Endothelial cell (in vitro differentiated cells): ENCODE measurements at places on chromosomes 11 and 22.

- no peak for DNase-seq
Observed at GRCh38 chr11:115606498-115607220, 102.4 kb upstream of the CADM1 start.

- no peak for DNase-seq
Observed at GRCh38 chr11:65429724-65430405, 7.3 kb downstream of the NEAT1 start.

GRCh38 chr22:45831394-45831793 is 145.6 kb downstream of the WNT7B start:
- no peak for DNase-seq

DNA sequence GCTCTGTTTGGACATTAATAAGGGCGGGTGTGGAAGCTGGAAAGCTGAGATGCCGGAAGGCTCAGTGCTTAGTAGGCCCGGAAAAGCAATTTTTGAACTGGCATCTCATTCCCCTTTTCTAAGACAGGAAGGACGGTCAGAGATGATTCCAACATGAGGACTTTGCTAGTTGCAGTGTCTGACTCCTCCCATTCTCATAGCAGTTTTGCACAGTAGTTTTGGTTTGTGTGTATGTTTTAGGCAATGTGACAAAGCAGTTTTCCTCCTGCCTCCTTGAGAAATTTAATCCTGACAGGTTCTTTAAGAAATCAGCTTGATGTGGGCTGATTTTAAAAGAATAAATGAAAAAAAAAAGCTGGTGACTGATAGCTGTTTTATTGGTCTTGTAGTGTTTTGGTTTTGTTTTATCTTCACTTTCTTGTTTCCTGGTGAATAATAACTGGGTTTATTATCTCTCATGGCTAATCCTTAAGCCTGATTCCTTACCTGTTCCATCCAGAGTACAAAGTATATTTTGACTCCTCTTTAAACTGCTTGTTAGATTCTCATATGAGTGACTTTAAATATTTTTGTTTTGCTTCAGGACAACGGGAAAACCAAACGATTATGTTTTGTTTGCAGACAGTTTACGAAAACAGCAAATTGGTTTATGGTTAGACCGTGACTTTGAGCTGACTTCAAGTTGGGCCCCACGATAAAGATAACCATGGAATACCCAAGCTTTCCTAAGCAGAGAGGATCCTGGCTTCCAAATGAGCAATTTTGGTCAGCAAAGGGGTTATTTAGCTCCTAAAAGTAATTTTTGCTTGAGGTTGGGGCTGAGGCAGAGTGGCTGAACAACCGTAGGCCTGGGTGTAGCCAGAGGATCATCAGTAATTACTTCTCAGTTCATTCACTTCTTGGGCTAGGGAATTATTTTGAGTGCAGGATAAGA is 3.4 kb downstream of the PTPRJ start:
- no peak for DNase-seq

GRCh38 chr11:68925611-68926010 is 21.9 kb downstream of the IGHMBP2 start:
- no peak for DNase-seq

DNA sequence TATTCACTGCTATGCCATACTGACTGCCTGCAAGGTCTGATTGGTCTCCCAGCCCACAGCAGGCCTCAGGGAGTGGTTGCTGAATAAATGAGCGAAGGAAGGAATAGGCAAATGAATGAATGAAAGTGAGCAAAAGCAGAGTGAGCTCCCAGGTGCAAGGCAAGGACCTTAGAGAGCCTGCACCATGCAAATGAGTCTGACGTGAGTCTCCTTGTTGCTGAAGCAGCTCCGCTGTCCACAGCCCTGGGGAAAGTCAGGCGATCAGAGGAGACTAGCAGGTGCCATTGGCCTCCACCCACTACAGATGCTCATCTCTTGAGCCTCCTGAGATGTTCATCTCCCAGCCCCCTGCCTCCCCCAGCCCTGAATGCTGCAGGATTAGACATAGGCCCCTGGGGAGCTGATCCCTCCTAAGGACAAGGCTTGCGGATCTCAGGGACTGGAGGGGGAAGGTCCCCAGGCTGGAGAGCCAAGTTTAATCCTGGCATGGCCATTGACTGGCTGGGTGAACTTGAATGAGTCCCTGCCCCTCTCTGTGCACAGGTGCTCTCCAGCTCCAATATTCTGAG is 22.1 kb downstream of the GDPD5 start:
- no peak for DNase-seq

DNA sequence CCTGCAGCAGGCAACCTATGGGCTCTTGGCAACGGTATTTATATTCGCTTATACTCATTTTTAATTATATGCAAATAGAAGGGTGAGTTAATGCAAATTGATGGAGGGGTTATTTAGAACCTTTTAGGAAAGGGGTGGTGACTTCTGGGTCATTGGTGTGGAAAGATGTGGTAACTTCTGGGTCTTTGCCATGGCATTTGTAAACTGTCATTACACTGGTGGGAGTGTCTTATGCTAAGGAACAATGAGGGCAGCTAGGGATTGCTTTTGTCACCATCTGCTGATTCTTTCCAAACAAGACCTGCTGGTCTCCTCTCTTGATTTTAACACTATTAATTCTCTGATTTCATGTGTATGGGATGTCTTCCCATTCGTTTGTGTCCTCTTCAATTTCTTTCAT is 11.7 kb upstream of the KAT5 start:
- no peak for DNase-seq

- no peak for DNase-seq
Observed at GRCh38 chr22:17085277-17086181, 729 bp downstream of the IL17RA start.

- no peak for DNase-seq
Observed at GRCh38 chr11:91641153-91641552, 583.5 kb upstream of the FAT3 start.

- no peak for DNase-seq
Observed at GRCh38 chr11:128496692-128497060, 90.7 kb downstream of the ETS1 start.

GRCh38 chr22:22728382-22728781 is 84.0 kb downstream of the GGTLC2 start:
- no peak for DNase-seq

GRCh38 chr22:35746946-35747703 is 29.5 kb downstream of the APOL5 start:
- DNase-seq: no peak

DNA sequence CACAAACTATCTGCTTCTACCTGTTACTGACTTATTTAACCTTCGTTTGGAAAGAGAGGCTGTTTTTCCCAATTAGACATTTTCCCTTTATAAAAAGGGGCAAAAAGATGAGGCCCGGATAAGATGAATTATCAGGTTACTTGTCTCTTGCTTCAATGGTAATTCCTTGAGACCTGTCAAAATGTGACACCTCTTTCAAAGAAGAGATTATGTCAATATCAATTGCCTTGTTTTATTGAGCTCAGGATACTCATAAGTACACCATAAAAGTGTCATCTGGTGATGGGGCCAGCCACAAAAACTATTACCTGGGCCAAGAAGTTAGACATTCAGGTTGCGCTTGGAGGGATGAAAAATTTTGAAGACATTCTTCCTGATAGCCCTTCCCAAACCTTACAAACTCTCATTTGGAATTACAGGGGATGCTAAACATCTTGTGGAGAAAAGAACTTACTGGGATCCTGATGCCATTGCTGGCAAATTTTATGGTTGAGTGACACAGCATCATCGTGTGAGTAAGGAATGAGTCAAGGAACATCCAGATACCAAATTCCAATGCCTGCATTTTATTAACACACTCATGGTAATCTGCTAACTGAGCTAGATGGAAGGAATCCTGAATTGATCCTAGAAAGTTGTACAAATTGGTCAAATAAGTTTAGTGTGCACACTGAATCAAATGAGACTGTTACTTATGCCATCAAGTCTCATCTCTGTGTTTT is 1071.2 kb downstream of the LRRC4C start:
- DNase-seq: no peak

DNA sequence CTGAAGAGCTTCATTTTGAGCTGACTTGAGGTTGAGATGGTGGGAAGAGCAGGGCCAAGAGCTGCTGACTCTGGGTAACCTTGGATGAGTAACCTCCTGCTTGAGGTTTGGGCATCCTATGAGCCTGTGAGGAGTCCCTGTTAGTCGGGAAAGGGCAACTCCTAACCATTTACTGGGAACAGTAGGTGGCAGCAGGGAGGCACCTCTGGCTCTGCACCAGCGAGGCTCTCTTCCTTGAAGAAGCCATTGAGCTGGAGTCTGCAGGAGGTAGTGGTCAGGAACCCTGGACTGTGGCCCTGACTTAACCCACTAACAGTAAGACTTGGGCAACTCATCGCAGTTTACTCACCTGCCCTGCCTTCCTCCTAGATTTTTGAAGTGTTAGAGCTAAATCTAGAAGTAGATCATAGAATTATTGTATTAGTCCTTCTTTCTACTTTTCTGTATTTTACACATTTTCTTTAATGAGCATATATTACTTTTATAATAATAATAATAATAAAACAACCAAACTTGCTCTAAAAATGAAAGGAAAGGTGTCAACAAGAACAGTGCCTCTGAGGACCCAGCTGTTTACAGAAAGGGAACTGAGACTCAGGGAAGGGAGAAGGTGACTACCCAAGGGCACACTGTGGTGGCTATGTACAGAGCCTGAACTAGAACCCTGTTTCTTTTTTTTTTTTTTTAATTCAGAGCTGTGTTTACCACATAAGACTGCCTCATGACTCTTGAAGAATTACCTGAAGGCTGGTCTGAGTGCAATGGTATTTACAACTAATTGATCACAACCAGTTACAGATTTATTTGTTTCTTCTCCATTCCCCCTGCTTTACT is 47.5 kb downstream of the MEI1 start:
- peak; percentile 80 for DNase-seq

DNA sequence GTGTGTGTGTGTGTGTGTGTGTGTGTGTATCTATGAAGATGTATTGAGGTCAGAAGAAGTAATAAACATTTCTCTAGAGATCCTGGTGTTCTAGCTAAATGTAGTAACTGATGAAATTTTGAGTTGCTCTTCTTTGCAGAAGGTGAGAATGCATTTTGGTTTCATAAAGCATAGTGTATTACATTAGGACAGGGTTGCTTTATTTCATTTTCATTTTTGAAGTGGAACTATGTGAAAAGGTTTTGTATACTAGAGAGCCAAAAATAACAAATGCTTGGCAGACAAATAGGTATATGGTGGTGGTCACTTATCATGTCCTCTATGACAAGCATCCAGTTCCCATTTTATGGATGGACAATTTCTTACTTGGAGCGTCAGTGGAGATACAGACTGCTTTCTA is 99.0 kb downstream of the CASP12 start:
- DNase-seq: no peak

- no peak for DNase-seq
Observed at GRCh38 chr11:86129740-86130540, 61.1 kb upstream of the PICALM start.

- DNase-seq: no peak
Observed at GRCh38 chr22:24532075-24532474, 22.9 kb downstream of the GUCD1 start.

GRCh38 chr11:2143477-2143798 is 4.2 kb upstream of the IGF2 start:
- no peak for DNase-seq

GRCh38 chr11:114179234-114179941 is 116.8 kb upstream of the NNMT start:
- no peak for DNase-seq

- DNase-seq: no peak
Observed at GRCh38 chr22:31659246-31659645, 2.8 kb downstream of the PISD start.

- DNase-seq: no peak
Observed at GRCh38 chr11:77081381-77081851, 14.6 kb downstream of the CAPN5 start.

GRCh38 chr11:68016161-68016903 is 6.2 kb downstream of the ALDH3B1 start:
- no peak for DNase-seq

DNA sequence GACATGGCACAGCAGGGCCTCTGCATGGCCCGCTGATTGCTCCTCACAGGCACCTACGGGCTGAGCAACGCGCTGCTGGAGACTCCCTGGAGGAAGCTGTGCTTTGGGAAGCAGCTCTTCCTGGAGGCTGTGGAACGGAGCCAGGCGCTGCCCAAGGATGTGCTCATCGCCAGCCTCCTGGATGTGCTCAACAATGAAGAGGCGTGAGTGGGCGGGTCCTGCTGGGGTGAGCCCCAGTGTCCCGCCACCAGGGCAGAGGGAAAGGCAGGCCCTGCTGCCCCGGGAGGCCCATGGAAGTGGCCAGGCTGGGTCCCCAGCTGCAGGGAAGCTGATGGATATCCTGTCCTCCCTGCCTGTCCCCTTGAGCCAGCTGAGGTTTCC is 18.6 kb upstream of the DGCR8 start:
- no peak for DNase-seq

GRCh38 chr11:35629914-35630313 is 11.7 kb downstream of the FJX1 start:
- DNase-seq: no peak

DNA sequence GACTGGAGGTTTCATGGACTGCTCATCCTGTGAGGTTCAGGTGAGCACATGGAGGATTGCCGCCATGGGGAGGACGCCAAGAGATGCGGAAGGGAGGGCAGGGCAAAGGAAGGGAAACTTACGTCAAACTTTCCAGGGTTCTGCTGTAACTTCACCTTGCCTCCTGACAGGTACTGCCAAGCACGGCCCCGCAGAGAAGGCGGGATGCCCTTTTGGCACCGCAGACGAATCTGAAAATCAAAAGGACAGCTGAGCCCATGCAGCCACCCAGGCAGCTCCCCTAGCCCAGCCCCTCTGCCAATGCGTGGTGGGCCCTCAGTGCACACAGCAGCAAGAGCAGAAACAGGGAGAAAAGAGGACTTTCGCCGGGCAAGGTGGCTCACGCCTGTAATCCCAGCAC is 10.0 kb upstream of the CASTOR1 start:
- DNase-seq: no peak

- peak; percentile 42 for DNase-seq
Observed at GRCh38 chr11:9574622-9575259, 1.3 kb downstream of the WEE1 start.
